Activated naive CD8-positive, alpha-beta T cell treated with anti-CD3 and anti-CD28 coated beads for 36 hours (primary cell): ENCODE measurements at places on chromosomes 5 and 9.
A peak's percentile ranks its signal among the peaks of the same experiment; 100 is the strongest.

DNA sequence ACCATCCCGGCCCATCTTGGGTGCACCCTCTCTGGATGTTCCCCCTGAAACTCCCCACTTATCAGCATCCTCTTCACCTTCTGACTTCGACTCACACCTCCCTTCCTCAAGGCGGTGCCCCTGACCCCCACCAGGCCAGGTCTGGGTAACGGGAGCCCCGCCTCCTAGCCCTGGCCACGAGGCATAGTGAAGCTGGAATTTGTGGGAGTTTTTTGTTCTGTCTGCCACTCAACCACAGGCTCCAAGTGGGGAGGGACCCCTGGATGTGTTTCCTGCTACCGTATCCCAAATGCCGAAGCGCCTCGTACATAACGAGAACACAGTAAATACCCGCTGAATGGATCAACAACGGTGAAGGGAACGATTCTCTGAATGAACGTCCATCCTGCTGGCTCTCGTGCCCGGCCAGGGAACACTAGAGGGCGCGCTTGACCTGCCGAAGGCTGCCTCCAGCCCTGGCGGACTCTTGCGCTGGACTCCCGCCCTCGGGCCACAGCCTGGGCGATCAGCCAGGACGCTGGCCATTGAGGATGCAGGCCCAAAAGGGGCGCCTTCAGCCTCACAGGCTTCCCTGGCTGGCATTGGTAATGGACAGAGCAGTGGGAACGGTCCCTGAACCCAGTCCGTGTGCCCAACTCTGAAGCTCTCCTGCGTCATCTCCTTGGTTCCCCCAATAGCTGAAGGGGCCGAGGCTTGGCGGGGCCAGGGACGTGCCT is 47.3 kb upstream of the PHYKPL start:
- peak; percentile 58 for DNase-seq

- DNase-seq, result no peak
These were observed 91.0 kb upstream of the SH3PXD2B start for GRCh38 chr5:172545291-172545801.

- no peak for DNase-seq
These were observed 151.4 kb downstream of the LPAR1 start for GRCh38 chr9:110886832-110887231.

- no peak for DNase-seq
These were observed 202.7 kb upstream of the RGMB start for GRCh38 chr5:98570661-98571191.

GRCh38 chr5:23157716-23158115 is 304.6 kb upstream of the CDH12 start:
- DNase-seq, result no peak
